Aorta (tissue), 5 donors: ENCODE measurements at places on chromosomes 4 and X.

GRCh38 chrX:15989716-15990115 lies 133.6 kb upstream of the GRPR start:
- H3K27ac ChIP-seq = no peak overlapping the region
- DNase-seq = no peak
- no peaks in the 10 kb centered on the region for H3K27me3 ChIP-seq
- no peaks in the 10 kb centered on the region for H3K4me1 ChIP-seq
- H3K36me3 ChIP-seq = no peaks in the 10 kb centered on the region

DNA sequence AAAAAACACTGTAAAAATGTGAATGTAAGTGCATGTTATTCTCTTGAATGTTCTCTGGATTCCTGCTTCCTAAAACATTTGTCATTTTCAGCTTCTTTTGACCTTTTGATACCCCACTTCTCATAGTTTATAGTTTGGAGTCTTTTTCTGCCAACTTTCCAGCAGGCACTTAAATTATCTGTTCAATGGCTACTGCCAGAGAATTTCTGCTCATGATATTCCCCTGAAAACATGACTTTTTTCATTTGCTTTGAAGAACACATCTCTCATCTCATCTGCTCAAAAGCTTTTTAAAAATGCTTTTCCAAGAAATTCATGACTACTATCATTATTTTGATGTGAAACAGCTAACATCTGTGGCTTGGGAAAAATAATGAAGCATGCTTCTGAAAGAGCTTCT lies 269.7 kb upstream of the PCDH7 start:
- H3K27me3 ChIP-seq = no peaks in the 10 kb centered on the region
- H3K4me1 ChIP-seq = no peaks in the 10 kb centered on the region
- H3K27ac ChIP-seq = no peak overlapping the region
- DNase-seq = no peak

- no peaks in the 10 kb centered on the region for H3K27me3 ChIP-seq
- no peaks in the 10 kb centered on the region for H3K36me3 ChIP-seq
- DNase-seq = no peak
- no peaks in the 10 kb centered on the region for H3K4me1 ChIP-seq
- no peak overlapping the region for H3K4me3 ChIP-seq
Observed at GRCh38 chrX:145213504-145213903, 33.8 kb upstream of the SPANXN1 start.

GRCh38 chr4:185835336-185835735 lies 23.3 kb upstream of the SORBS2 start:
- no peak overlapping the region for H3K27ac ChIP-seq
- no peaks in the 10 kb centered on the region for H3K27me3 ChIP-seq

DNA sequence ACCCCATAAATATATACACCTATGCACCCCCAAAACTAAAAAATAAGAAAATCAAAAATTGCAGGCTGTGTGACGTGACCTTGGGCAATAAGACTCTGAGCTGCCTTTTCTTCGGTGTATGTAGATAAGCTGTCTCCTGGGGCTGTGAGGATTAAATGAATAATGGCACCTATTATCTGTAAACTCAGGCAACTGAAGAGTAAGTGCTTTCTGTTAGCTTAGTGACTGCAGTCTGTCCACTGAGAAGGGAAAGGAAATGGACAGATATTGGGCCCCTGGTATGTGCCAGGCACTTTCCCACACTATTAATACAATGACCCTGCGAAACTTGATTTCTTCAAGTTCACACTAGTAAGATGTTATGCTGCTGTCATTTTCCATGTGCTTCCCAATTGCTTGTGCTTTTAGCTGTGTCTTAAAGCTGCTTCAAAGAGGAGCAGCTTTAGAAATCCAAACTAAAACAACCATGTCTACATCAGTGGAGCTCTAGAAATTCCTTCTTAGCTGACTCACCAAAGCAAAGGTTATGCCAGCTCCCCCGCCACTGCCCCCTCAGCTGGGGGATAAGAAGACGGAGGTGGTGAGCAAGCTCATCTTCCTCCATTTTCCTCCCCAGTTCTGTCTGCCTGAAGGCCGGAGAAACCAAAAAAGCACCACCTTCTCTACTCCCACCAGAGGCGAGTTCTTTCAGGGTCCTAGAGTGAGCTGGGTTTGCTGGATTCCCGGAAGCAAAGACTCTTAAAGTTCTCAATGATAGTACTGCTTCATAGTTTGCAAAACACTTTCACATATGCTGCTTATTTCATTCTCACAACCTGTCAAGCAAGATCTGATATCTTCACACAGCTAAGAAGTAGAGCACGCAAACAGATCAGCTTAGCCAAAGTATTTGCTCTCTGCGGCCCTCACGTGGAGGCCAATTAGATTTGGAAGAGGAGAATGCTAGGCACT lies 8.8 kb upstream of the DGAT2L6 start:
- H3K4me1 ChIP-seq = no peaks in the 10 kb centered on the region
- no peak for DNase-seq
- H3K27me3 ChIP-seq = no peaks in the 10 kb centered on the region
- no peak overlapping the region for H3K27ac ChIP-seq
- no peaks in the 10 kb centered on the region for H3K36me3 ChIP-seq

DNA sequence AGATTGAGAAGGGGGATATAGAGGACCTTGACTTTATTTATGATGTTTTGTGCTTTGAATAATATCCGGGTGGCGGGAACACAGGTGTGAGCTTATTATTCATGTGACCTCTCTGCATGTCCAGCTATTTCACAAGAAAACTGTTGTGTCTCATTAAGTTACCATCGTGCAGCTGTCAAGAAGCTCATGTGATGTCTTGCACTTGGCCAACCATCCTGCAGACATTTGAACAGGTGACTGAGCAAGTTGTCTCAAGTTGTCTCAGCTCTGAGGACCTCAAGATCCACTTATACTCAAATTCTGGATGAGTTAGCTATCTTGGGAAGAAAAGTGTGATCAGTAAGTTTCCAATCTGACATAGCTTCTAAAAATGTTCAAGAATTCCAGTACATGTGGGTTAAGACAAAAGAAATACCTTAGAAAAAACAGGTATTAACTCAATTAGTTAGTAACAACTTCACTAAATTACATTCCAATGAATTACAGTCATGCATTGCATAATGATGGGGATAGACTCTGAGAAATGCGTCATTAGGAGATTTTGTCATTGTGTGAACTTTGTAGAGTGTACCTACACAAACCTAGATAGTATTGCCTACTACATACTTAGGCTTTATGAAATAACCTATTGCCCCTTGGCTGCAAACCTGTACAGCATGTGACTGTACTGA lies 462.2 kb downstream of the INPP4B start:
- no peaks in the 10 kb centered on the region for H3K4me1 ChIP-seq
- no peaks in the 10 kb centered on the region for H3K36me3 ChIP-seq
- DNase-seq = no peak
- no peak overlapping the region for H3K27ac ChIP-seq

DNA sequence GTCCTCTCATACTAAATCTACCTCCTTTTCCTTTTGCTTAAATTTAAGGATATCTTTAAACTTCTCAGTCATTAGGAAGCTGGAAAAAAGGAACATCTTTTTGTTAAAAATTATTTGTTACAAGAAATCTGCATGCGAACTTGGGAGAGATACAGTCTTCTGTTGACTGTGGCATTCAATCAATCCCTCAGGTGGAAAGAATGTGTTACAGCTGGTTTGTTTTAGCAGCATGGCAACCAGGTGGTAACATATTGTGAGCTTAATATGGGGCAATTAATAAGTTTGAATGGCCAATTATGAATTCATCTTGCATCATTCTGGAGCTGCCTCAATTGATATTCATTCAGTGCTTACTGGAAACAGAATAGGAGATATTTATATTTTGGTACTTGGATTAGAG lies 135.0 kb downstream of the GC start:
- no peaks in the 10 kb centered on the region for H3K27me3 ChIP-seq
- H3K27ac ChIP-seq = no peak overlapping the region
- H3K4me3 ChIP-seq = no peak overlapping the region
- H3K36me3 ChIP-seq = no peaks in the 10 kb centered on the region
- H3K4me1 ChIP-seq = no peaks in the 10 kb centered on the region

DNA sequence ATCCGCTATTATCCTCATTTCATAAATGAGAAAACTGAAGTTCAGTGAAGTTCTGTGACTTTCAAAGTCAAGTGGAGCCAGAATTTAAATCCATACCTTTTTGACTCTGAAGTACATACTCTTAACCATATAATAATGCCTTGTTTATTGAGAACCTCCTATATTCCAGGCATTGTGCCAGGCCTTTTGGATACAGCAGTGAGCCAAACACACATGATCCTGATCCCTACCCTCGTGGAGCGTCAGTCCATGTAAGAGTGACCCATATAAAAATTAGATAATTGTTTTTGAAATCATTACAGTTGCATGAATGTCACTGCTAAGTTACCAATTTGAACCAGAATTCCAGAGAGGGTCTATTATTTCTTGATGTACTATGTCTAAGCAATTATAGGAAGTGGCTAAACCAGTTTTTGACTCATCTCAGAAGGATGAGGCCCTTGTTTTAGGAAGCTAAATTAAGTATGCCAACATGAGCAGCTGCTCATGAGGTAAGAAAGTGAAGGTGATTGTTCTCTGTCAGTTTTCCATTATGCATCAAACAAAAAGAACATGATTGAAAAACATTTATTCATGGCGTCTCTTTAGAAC lies 289.5 kb downstream of the GLUD2 start:
- no peak for DNase-seq
- H3K36me3 ChIP-seq = no peaks in the 10 kb centered on the region
- H3K27me3 ChIP-seq = no peaks in the 10 kb centered on the region

- no peaks in the 10 kb centered on the region for H3K36me3 ChIP-seq
- no peak overlapping the region for H3K4me3 ChIP-seq
- no peak for DNase-seq
- H3K4me1 ChIP-seq = no peaks in the 10 kb centered on the region
- H3K27ac ChIP-seq = no peak overlapping the region
Observed at GRCh38 chrX:23344904-23345271, 10.2 kb downstream of the PTCHD1 start.

DNA sequence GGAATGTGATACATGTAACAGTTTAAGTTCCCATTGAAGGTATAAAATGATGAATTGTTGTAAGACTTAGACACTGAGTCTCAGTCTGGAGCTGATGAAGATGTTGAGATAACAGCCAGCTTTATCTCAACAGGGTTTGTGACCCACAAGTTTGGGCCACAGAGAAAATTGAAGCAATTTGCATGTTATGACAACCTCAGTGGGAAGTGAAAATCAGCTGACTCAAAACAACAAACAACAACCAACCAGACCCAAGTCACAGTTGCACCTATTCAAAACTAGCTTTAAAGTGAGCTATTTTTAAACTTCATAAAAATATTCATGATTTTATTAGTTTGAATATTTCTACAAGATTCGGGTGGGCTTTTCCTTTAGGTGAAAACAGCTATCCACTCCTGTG lies 8.0 kb downstream of the SFRP2 start:
- no peaks in the 10 kb centered on the region for H3K36me3 ChIP-seq
- no peaks in the 10 kb centered on the region for H3K27me3 ChIP-seq
- no peak overlapping the region for H3K27ac ChIP-seq
- H3K4me1 ChIP-seq = no peaks in the 10 kb centered on the region
- no peak overlapping the region for H3K4me3 ChIP-seq
- no peak for DNase-seq

DNA sequence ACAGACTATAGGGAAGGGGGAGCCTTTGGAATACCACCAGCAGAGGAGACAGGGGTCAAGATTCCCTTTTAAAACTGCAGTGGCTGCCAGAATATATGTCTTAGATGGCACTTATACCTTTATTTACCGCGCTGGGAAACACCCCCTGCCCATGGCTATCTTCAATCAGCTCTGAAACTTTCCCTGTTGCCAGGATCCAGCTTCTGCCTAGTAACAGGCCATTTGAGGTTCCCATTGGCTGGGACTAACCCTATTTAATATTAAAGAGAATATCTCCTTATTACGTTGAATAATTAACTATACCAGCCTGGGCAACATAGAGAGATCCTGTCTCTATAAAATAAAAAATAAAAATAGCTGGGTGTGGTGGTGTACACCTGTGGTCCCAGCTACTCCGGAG lies 23.8 kb downstream of the SOWAHB start:
- no peak for DNase-seq
- H3K27me3 ChIP-seq = no peaks in the 10 kb centered on the region
- no peaks in the 10 kb centered on the region for H3K4me1 ChIP-seq
- H3K36me3 ChIP-seq = no peaks in the 10 kb centered on the region
- no peak overlapping the region for H3K27ac ChIP-seq
- no peak overlapping the region for H3K4me3 ChIP-seq

DNA sequence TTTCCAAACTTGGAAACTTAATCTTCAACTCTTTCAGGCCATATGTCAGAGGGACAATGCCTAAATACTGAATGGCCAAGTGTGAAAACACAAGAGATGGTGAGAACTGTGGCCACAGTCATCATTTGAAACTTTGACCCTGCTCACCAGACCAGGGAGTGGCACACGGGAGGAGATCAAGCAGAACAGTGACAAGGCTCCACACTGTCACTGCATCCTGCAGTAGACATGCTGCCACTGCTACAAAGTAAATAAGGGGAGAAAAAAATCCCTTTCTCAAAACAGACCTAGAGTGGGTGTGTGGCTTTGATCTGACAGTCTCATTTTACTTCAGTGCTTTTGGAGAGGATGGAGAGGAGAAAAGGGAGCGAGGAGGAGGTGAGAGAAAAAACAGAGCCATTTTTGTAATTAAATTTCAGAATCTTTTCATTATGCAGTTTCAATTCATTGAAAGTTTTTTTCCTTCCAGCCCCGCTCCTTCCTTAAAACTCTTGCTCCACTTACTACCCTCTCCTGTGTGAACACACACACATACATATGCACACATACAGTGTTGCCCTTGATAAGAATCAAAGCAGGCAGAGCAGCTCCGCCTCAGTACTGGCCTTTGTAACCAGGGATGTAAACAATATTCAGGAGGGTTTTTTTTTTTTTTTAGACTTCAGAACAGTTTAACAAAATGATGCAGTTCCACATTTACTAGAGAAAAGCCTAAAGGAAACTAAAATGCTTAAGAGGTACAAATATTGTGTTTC lies 34.4 kb downstream of the NEXMIF start:
- no peaks in the 10 kb centered on the region for H3K27me3 ChIP-seq
- H3K36me3 ChIP-seq = no peaks in the 10 kb centered on the region
- DNase-seq = no peak
- no peaks in the 10 kb centered on the region for H3K4me1 ChIP-seq
- no peak overlapping the region for H3K4me3 ChIP-seq
- H3K27ac ChIP-seq = no peak overlapping the region

- H3K27ac ChIP-seq = no peak overlapping the region
- DNase-seq = no peak
- no peak overlapping the region for H3K4me3 ChIP-seq
- H3K4me1 ChIP-seq = peaks cover 6% of the 10 kb centered on the region
- no peaks in the 10 kb centered on the region for H3K27me3 ChIP-seq
Observed at GRCh38 chrX:115363372-115363771, 73.9 kb downstream of the LUZP4 start.

DNA sequence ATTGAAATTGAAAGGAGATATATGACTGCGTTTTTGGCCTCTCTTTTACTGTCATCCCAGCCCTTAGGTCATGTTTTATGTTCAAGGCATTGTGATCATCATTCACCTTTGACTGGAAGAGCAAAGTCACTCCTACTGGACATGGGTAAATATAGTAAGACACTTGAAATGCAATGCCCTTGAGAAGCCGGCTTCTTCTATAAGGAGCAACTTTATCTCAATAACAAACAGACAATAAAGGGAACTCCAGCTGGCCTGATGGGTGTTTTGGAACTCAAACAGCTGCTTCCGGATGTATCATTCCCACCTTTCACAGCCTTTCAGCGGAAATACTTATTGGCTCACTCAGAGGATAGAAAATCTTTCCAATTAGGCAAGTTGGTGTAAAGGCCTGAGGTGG lies 65.1 kb upstream of the C4orf54 start:
- H3K36me3 ChIP-seq = no peaks in the 10 kb centered on the region
- H3K27ac ChIP-seq = peak overlapping the region; percentile 71
- no peaks in the 10 kb centered on the region for H3K27me3 ChIP-seq
- no peak for DNase-seq
- H3K4me3 ChIP-seq = no peak overlapping the region
